ENCODE measurements at places on chromosomes 7 and 10.
A peak's percentile ranks its signal among the peaks of the same experiment; 100 is the strongest.

GRCh38 chr7:121402701-121403100, 6.6 kb upstream of the FAM3C start:
- DNase-seq: no peak

- no peak for DNase-seq
Measured at GRCh38 chr10:125079091-125079600, 81.2 kb downstream of the CTBP2 start.

- no peak for DNase-seq
Measured at GRCh38 chr7:71285571-71286145, 153.7 kb downstream of the GALNT17 start.

DNA sequence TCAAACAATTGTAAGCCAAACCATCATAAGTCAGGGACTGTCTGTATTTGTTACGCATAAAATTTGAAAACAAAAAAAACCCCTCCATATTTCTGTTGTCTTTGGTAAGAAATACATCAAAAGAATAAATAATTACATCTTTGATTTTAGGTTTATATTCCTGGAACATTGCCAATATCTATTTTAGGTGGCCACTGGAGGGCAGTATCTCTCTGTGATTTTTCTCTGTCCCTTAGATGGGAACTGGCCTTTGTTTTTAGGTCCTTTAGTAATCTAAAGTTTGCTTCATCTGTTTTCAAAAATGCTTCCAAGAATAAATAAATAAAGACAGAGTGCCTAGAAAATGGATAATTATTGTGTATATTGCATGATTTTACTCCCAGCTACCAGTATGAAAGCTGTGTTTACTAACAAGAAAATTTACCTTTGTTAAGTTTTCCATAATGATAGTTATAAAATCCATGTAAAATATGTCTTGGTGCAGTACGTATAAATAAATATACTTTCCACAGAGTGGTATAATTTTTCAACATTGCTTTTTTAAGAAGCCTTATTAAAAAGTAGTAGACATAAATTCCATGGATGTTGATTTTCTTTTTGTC, 64.2 kb downstream of the PHYHIPL start:
- DNase-seq: no peak

DNA sequence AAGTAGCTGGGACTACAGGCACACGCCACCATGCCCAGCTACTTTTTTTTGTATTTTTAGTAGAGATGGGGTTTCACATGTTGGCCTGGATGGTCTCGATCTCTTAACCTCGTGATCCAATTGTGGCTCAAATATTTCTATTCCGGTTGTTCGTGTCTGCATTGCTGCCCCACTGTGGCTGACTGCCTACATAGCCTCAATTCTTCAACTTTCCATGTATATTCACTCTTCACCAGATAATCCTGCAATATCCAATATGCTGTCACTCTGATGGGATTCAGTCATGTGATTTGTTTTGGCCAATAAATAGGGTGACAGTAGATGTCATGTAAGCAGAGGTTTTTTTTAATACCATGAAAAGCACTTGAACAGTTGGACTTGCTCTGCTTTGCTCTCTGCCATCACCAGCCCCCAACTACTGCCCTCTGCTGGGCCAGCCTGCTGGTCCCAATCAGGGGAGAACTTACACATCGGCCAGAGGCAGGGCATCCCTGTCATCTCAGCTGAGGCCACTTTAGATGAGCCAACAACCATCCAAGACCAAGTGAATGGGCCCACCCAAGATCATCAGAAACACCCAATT, 56.7 kb downstream of the NSUN6 start:
- no peak for DNase-seq

DNA sequence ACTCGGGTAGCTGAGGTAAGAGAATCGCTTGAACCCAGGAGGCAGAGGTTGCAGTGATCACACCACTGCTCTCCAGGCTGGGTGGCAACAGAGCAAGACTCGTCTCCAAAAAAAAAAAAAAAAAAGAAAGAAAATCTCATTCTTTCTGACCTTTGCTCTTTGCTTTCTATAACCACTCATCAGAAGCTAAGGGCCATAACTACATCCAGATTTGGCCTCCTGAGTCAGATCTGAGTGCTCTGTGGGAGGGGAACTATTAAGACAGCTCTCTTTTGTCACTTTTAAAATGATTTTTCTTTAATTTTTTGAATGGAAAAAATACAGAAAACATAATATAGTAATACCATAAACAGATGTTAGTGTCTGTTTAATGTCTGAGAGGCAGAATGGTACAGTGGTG, 210.1 kb downstream of the KIAA1217 start:
- DNase-seq: no peak

- no peak for DNase-seq
Measured at GRCh38 chr7:15317215-15317614, 244.6 kb downstream of the AGMO start.

DNA sequence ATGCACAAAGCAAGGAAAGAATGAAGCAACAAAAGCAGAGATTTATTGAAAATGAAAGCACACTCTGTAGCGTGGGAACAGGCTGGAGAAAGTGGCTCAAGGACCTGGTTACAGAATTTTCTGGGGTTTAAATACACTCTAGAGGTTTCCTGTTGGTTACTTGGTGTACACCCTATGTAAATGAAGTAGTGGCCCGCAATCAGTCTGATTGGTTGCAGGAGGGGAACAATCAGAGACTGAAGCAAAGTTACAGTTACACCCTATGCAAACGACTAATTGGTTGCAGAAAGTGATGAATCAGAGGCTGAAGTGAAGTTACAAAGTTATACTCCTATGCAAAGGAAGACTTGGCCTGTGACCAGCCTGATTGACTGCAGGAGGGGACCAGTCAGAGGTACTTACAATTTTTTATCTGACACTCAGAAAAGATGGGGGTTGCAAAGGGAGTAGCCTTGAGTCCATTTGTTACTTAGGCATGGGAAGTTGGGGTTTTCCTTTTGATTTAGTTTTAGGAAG, 3.6 kb upstream of the MTPN start:
- no peak for DNase-seq

DNA sequence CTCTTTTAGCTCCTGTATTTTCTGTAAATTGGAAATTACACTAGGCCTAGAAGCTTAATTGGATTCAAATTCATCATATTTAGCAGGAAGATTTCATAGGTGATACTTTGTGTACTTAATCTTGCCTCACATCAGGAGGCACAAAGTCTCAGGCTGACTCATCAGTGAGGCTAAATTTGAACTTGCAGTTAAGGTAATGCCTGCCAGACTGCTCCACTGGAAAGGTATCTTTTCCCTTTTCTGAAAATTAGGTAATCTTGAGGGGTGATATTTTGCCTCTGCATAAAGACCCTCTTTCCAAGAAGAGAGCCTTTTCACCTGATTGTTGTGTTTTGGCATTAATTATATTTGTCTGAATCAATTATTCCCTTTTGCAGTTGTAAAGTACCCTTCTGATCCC, 14.6 kb downstream of the PPIA start:
- DNase-seq: no peak

DNA sequence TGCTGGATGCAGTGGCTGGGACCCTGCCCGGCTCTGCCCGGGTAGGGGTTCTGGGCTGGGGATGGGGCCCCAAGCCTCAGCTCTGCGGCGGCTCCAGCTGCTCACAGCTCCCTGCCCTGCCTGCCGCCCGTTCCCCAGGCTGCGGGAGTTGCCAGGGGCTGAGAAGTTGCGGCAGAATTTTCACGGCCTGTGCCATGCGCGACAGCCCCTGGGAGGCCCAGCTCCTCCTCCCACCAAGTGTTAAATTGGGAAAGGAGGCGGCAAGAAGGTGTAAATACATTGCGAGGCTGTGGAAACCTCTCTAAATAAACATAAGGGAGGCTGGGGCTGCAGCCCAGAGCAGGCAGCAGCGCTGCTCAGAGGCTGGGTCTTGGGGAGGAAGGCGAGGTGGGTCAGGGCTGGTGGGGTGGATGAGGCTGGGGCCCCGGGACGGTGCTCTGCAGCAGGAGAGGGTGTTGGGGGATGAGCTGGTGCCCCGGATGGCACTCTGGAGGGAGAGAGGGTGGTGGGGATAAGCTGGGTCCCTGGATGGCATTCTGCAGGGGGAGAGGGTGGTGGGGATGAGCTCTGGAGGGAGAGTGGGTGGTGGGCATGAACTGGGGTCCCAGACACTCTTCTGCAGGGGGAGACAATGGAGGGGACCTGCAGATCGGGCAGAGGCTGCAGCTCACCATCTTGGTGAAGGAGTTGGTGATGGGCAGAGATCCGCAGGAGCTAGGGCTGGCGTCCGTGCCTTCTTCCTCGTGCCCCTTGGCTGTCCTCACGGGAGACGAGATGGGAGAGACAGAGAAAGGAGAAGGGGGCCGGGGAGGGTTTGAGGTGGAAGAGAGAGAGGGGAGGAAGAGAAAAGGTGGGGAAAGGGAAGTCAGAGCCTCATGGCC, 85.5 kb upstream of the GNA12 start:
- DNase-seq: no peak

GRCh38 chr7:2628130-2628482, 3.7 kb upstream of the TTYH3 start:
- DNase-seq: no peak

- no peak for DNase-seq
Measured at GRCh38 chr7:1767524-1767923, 97.4 kb downstream of the ELFN1 start.

DNA sequence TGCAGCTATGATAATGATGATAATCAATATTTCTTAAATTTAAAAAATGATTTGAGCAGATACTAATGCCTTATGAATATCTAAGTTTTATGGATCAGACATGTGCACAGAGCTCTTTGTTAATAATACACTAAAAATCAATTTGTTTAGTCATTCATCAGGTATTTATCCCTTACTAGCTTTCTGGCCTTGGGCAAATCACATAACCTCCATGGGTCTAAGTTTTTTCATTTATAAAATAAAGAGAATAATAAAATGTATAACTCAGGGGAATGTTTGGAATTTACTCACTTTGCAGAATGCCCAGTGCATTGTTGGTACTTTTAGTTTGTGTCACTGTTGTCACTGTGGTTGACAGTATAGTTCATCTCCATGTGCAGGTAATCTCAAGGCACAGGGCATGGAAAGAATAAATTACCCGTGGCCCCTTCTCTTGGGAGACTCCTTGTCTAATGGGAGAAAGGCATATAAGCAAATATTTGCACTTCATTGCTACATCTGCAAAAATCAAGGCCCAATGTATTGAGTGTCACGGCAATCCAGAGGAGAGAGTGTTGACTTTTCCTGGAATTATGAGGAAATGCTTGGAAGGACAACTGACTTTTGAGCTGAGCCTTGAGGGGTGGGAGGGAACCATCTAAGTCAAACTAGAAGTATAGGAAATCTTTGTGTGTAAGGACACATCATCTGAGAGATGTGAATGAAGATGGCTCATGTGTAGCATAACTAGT, 64.7 kb upstream of the CTTNBP2 start:
- no peak for DNase-seq

GRCh38 chr7:46537191-46537905, 616.3 kb upstream of the IGFBP3 start:
- no peak for DNase-seq

DNA sequence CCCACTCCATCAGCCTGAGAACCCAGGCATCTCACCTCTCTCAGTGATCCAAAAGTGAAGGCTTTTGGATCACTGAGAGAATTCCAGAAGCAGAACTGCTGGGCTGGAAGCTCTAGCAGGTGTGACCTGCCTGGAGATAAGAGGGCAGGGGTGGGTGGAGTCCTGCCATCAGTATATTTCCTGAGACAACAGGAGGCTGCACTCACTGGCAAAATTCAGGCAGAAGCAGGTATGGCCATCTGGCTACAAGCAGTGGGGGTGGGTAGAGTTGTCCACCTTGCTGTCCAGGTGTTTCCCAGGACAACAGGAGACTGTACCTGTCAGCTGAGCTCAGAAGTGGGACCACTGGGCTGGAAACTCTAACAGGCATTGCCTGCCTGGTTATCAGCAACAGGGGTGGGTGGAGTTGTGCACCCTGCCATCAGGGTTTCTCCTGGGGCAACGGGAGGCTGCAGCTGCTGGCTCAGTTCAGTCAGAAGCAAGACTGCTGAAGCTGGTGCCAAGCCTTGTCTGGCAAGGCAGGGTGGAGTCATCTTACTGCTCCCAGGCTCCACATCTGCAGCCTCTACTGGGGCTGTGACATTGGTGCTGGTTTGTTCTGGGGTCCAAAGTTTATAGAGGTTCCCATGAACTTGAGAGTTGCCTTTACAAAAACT, 47.2 kb upstream of the SFTPD start:
- no peak for DNase-seq

- no peak for DNase-seq
Measured at GRCh38 chr7:95002775-95003174, 95.4 kb downstream of the PPP1R9A start.

GRCh38 chr7:85074992-85075391, 111.9 kb downstream of the SEMA3D start:
- DNase-seq: no peak

DNA sequence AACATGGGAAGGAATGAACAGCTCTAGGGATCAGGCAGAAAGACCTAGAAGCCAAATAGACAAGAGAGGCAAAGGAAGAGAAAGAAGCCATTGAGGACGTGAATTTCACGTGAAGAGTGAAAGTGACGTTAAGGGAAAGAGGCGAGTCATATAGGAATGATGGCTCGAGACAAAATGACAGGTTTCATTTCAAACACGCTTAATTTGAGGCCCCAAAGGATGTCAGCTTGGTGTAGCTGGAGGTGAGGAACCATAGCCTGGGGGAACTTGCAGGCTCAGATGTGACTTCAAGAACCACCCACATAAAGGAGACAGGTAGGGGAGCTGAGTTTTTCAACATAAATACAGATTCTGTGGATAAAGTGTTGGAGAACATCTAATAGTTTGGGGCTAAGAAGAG, 84.3 kb upstream of the ATP6V0A4 start:
- no peak for DNase-seq

- no peak for DNase-seq
Measured at GRCh38 chr7:26850193-26850651, 14.2 kb downstream of the SKAP2 start.

DNA sequence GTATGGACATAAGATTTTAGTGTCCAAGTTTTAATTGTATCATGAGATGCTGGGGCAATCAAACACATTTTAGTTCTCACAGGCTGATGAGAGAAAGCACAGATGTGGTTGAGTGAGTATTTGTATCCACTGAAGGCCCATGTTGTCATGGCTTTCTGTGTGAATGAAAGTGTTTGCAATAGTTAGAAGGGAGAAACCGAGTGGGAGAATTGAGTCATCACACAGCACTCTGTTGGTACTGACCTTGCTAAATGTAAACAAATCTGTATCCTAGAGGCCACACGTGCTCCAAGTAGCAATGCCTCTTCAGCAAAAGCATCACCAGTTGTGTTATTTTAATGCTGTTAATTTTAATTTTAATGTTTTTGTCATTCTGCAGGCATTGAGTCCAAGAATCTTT, 121.2 kb downstream of the EMX2 start:
- peak; percentile 51 for DNase-seq

DNA sequence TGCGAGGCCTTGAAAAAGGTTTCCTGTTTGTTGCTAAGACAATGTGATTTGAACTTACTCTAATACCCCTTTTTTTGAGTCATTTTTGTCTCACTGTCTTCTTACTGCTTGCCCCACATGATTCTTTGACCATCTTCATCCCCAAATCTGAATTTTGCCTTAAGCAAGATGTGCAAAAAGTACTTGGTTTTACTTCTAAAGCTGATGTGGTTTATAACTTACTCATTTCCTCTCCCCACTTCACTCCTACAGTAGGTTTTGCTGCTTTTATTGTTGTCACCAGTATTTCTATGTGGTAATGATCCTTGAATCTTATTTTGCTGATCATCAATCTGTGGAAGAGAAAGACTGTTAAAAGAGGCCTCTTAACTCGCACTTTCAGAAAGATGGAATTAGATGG, 396.4 kb downstream of the SDK1 start:
- no peak for DNase-seq

- DNase-seq: no peak
Measured at GRCh38 chr10:127358337-127358736, 161.9 kb upstream of the INSYN2A start.

- DNase-seq: no peak
Measured at GRCh38 chr7:92685136-92686042, 95.2 kb upstream of the FAM133B start.

- DNase-seq: no peak
Measured at GRCh38 chr10:79420974-79421688, 24.3 kb downstream of the ZCCHC24 start.

Measured in GM18507 (cell line).